Fibroblast of skin of left quadriceps (primary cell): ENCODE measurements at places on chromosomes 5 and 9.

- DNase-seq: no peak
Observed at GRCh38 chr5:167488371-167488770, 803.1 kb upstream of the WWC1 start.

GRCh38 chr5:150486402-150487198 lies 21.3 kb upstream of the NDST1 start:
- no peak for DNase-seq

- no peak for DNase-seq
Observed at GRCh38 chr5:73666891-73667290, 40.9 kb downstream of the ARHGEF28 start.

- no peak for DNase-seq
Observed at GRCh38 chr5:80540691-80541090, 29.4 kb downstream of the ANKRD34B start.

- no peak for DNase-seq
Observed at GRCh38 chr9:134809826-134810225, 70.8 kb upstream of the FCN2 start.

DNA sequence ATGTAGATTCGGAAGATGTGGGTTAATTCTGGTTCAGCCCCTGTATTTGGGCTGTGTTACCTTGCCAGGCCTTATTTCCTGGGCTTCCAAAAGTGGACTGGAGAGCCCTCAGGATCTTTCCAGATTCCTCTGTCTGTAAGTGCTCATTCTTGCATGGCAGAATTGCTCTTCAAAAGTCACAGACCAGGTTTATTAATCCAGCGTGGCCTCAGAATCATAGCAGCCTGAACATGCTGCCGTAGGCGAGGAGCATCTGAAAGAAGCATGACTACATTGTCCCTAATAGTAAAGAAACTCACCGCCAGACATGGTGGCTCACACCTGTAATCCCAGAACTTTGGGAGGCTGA lies 307.8 kb downstream of the GADD45G start:
- no peak for DNase-seq

- DNase-seq: no peak
Observed at GRCh38 chr9:91032121-91032531, 230.5 kb downstream of the SYK start.

DNA sequence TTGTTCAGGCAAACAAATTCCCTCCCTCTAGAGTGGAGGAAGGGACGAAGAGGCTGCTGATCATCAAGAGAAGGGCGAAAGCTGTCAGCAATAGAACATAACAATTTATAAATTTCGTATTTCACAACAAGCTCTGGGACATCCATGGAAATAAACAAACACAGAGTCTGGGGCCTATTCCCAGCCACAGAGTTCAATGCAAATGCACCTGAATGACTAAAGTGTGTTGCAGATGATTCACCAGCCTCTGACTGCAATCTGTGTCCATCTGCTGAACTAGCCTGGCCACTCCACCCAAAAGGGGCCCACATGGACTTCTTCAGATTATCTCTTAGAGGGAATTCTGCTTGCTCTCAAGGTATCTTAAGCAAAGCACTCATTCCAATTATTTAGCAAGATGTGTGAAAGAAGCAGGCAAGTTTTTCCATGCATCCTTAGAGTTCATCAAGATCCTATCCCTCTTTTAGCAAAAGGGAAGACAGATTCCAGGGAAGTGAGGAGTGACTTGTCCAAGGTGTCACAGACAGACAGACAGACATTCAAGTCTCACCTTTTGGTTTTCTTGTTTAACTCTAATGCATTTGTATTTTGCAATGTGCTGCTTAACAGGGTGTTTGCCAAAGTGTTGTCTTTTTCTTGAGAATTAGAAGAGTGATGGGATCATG lies 307.8 kb upstream of the PAPPA start:
- DNase-seq: no peak

GRCh38 chr5:172830876-172831662 lies 3.0 kb upstream of the ERGIC1 start:
- DNase-seq: peak; percentile 37

GRCh38 chr9:35104586-35104985 lies 1.7 kb upstream of the STOML2 start:
- DNase-seq: no peak

- DNase-seq: no peak
Observed at GRCh38 chr9:69175486-69175885, 1.4 kb downstream of the TJP2 start.

GRCh38 chr5:155529362-155529761 lies 515.8 kb downstream of the KIF4B start:
- DNase-seq: no peak

DNA sequence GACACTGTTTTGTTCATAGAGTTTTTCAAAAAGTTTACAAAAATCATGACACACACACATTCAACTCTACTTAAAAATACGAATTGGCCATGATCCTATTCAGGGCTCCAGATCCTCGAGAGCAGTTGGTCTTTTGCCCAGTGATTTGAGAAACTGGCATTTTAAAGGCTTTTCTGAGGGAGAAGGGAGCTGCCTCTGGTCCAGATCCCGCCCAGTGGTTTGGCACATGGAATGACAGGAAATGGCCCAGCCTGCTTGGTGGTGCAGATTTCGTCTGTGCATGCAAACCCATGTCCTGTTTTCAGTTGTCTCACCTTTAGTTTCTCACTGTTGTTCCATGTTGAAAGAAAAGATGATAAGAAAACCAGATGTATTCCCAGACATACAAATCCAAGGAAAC lies 3.6 kb downstream of the CAMK4 start:
- DNase-seq: peak; percentile 5

DNA sequence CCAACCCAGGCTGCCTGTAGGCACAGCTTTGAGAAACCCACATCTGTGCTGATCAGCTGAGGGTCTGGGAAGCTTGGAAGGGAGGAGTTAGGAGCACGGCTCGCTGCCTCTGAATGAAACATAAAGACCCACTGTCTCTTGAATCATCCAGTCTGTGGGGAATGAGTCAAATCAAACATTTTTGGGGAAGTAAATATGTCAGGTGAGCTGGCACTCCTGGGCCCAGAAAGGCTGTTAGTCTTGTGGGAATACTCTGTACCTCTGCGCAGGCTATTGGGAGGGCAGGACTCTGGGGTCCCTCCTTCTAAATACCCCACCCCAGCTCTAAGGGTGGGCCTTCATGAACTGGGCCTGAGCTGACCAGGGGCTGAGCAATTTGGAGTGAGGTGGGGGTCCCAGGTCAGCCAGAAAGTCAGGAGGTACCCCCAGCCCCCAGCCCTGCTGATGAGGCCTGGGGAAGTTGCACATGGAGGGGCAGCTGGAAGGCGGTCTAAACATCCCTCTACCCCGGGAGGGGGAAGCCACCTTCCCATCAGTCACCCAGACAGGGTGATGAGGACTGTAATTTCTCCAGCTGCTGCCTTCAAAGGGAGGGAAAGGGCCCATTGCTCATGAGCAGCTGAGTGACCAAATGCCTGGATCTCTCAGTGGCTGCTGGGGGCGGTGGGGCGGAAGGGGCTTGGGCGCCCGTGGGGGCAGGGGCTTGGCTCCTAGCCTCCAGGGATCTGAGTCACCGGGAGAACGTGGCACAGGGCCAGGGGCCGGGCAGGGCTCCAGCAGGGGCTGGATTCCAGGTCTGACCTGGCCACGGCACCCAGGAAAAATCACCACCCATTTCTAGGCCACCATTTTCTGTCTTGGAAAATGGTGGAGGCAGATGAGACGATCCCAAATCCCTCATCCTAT lies 10.8 kb downstream of the FIBCD1 start:
- peak; percentile 20 for DNase-seq

- DNase-seq: no peak
Observed at GRCh38 chr5:149345892-149346222, 558 bp downstream of the GRPEL2 start.

- peak; percentile 44 for DNase-seq
Observed at GRCh38 chr5:149062371-149063016, 368 bp downstream of the SH3TC2 start.

- no peak for DNase-seq
Observed at GRCh38 chr5:173625673-173626504, 9.4 kb upstream of the BOD1 start.

- no peak for DNase-seq
Observed at GRCh38 chr5:145953202-145953601, 16.8 kb downstream of the SH3RF2 start.

GRCh38 chr9:125461636-125462190 lies 200.1 kb downstream of the GAPVD1 start:
- no peak for DNase-seq

- no peak for DNase-seq
Observed at GRCh38 chr5:95801532-95801931, 21.0 kb downstream of the GLRX start.

- no peak for DNase-seq
Observed at GRCh38 chr9:132797861-132798659, 80.0 kb downstream of the AK8 start.

- peak; percentile 61 for DNase-seq
Observed at GRCh38 chr5:75335952-75336614, 937 bp upstream of the HMGCR start.

DNA sequence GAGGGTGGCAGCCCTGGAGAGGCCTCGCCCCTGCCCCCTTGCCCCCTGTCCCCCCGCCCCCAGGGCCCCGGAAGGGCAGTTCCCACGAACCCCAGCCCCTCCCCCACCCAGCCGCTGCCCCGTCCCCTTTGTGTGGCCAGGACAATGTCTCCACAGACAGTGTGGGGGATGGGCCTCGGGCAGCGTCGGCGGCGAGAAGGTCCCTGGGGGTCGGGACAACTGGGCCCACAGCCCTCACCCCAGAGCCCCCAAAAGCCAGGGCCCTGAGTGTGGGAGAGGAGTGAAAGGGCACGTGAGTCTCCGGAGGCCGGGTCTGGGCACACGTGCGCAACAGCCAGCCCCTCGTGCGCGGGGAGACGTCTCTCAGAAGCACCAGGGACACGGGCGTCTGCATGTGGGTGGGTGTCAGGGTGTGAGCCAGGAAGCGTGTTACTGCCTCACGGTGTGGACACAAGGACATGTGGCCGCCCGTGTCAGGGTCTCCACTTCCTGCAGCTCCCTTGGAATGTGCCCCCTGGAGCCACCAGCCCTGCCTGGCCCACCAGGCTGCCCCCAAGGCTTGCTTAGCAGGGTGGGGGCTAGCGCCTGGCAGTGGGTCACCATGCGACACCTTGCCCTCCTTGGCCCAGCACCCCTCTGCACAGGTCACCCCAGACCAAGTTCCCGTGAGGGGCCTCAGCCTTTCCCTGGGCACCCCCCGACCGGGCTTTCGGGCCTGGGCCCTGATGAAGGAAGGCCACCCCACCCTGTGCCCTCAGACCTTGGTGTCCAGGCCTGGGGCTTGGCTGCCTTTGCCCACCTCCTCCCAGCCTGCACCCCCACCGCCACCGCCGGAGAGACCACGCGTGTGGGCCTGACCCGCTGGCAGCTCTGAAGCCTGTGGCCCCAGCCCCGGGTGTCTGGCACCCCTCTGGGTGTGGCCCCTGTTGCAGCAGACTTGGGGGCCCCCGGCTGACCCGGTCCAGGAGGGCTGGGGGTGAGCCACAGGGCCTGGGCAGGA lies 12.8 kb upstream of the NRARP start:
- no peak for DNase-seq

DNA sequence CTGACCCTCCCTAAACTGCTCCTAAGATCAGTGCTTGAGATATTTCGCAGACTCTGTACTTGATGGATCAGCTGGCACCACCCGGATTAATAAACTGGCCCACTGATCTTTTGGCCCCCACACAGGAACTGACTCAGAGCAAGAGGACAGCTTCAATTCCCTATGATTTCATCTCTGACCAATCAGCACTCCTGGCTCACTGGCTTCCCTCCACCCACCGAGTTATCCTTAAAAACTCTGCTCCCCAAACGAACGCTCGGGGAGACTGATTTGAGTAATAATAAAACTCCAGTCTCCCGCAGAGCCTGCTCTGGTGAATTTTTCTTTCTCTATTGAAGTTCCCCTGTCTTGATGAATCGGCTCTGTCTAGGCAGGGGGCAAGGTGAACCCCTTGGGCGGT lies 36.5 kb upstream of the CD180 start:
- no peak for DNase-seq

GRCh38 chr5:119284031-119284430 lies 71.8 kb upstream of the TNFAIP8 start:
- DNase-seq: no peak

DNA sequence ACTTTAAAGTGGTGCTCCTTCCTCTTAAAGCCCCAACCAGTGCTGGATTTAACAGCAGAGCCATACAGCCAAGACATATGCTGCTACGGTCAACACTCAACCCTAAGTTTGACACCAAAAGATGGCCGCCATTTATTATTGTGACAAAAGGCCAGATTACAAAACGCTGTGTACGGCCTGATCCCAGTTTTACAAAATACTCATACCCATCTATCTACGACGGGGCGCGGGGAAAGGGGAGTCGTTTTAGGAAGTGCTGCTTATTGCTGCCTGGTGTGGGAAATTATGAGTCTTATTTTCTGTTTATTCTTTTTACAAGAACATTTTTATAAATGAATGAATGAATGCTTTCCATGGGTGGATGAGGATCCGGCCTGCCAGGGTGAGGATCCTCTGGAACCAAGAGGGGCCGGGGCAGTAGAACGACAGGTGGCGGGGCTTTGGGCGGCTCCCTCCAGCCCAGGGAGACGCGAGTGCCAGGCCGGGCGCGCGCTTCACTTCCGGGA lies 457 bp upstream of the IDNK start:
- no peak for DNase-seq

DNA sequence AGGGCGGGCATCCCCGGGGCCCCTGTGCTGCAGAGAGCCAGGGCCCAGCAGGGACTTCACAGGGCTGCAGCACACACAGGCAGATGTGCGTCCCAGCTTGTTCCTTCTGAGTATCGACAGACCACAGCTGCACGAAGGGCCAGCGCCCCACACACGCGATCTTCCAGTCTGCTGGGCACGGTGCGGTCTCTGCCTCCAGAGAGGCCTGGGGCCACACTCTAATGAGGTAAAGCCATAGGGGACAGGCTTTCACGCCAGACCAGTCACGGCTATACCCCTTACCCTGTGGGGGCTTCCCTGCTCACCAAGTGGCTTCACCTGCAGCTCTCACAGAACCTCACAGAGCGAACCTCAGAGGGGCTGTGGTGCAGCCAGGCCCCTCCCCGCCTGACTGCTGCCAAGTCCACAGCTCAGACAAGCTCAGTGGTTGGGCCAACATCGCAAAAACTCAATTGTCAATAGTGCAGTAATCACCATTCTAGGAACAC lies 82.2 kb downstream of the SHB start:
- no peak for DNase-seq

DNA sequence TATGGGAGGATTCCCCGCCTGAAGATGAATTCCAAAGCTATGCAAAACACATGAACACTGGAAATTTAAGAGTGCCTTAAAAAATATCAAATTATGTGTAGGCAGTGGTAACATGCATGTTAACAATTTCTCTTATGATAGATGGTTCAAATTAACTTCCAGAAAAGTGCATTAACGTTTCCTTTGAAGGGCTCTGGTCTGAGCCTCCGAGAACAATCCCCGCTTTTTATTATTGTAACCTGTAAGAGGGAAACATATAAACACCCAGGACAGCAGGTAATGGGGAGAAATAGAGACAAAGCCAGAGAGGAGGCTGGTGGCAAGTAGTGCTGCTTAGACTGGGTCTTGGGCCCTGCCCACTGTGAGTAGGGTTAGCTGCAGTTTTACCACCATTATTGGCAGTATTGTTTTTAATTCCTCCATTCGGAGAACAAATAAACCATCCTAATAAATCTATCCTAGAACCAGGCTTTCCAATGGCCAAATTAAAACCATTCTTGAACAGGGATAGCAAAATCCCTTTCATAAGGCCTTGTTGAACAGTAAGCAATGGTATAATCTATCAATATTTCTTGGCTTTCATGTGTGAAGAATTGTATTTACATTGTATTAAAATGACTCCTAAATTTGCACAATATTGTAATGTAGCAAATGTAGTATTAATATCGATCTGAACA lies 6.3 kb downstream of the NR2F1 start:
- DNase-seq: no peak

- DNase-seq: no peak
Observed at GRCh38 chr9:134369416-134370212, 43.4 kb downstream of the RXRA start.
